ENCODE measurements at places on chromosomes 3 and 15. TPM values are rescaled to one million over a fixed set of nuclear protein-coding genes. Genes with fewer than 3 reads are reported as not detected.

The LTK gene
- total RNA-seq, result not detected

The DNAJA4 gene
- total RNA-seq, result 8.2 TPM

The CCRL2 gene
- total RNA-seq, result not detected

The ARMC8 gene
- total RNA-seq, result 35.1 TPM

The FAM107A gene
- under 0.01 TPM for total RNA-seq

The BNIP2 gene
- total RNA-seq, result 94.9 TPM

The FBXO40 gene
- not detected for total RNA-seq

The ATP8B4 gene
- total RNA-seq, result not detected

The ZPLD1 gene
- total RNA-seq, result 1.2 TPM

The CD80 gene
- total RNA-seq, result not detected

The ARGFX gene
- total RNA-seq, result not detected

The BNC1 gene
- total RNA-seq, result 85.3 TPM

The PLA2G4E gene
- total RNA-seq, result 0.45 TPM

The SLC2A2 gene
- total RNA-seq, result not detected

The SHC4 gene
- total RNA-seq, result 23.8 TPM

The ZNF197 gene
- 13.3 TPM for total RNA-seq

The TRPM7 gene
- 39.6 TPM for total RNA-seq

The ADAMTS9 gene
- total RNA-seq, result 7.5 TPM

The LARP6 gene
- total RNA-seq, result 37.5 TPM

The WNT5A gene
- total RNA-seq, result 19.7 TPM

The SPSB4 gene
- total RNA-seq, result not detected

The PCSK6 gene
- total RNA-seq, result 1.7 TPM

The EOGT gene
- total RNA-seq, result 52.4 TPM

The PLSCR5 gene
- not detected for total RNA-seq

The JMJD7 gene
- 22.3 TPM for total RNA-seq

The MASP1 gene
- not detected for total RNA-seq

The ST6GAL1 gene
- 21.7 TPM for total RNA-seq

The NAA50 gene
- total RNA-seq, result 201 TPM

The P2RY13 gene
- total RNA-seq, result not detected

The GOLGA8G gene
- 3.5 TPM for total RNA-seq

The SPESP1 gene
- total RNA-seq, result not detected

The ACTL6A gene
- 41.5 TPM for total RNA-seq

The GRK7 gene
- total RNA-seq, result under 0.01 TPM

The SERPINI2 gene
- not detected for total RNA-seq

The SCAMP5 gene
- 1.1 TPM for total RNA-seq

The VWA5B2 gene
- total RNA-seq, result 0.19 TPM

The ASB14 gene
- total RNA-seq, result not detected

The ITGA11 gene
- 0.67 TPM for total RNA-seq

The RBM5 gene
- total RNA-seq, result 105 TPM

The ZNF620 gene
- 1.6 TPM for total RNA-seq

The LMAN1L gene
- total RNA-seq, result not detected

The GOLGA8B gene
- 66.3 TPM for total RNA-seq

The PPP1R14D gene
- not detected for total RNA-seq

The ATP13A5 gene
- not detected for total RNA-seq

The ALG1L2 gene
- not detected for total RNA-seq

The TMEM266 gene
- 0.33 TPM for total RNA-seq

The CCDC13 gene
- total RNA-seq, result not detected

The DUSP7 gene
- 167 TPM for total RNA-seq

The MORC1 gene
- total RNA-seq, result not detected

The SPTBN5 gene
- total RNA-seq, result 17.0 TPM

The GASK1A gene
- 1.1 TPM for total RNA-seq

The SMAD3 gene
- total RNA-seq, result 41.0 TPM

The OR5K2 gene
- total RNA-seq, result not detected

The IL17RE gene
- total RNA-seq, result 13.3 TPM

The FANCD2OS gene
- not detected for total RNA-seq

The TERC gene
- not detected for total RNA-seq

The CCDC33 gene
- total RNA-seq, result not detected

The SLC6A11 gene
- total RNA-seq, result 2.5 TPM
